ENCODE measurements at places on chromosomes 13 and 19.

DNA sequence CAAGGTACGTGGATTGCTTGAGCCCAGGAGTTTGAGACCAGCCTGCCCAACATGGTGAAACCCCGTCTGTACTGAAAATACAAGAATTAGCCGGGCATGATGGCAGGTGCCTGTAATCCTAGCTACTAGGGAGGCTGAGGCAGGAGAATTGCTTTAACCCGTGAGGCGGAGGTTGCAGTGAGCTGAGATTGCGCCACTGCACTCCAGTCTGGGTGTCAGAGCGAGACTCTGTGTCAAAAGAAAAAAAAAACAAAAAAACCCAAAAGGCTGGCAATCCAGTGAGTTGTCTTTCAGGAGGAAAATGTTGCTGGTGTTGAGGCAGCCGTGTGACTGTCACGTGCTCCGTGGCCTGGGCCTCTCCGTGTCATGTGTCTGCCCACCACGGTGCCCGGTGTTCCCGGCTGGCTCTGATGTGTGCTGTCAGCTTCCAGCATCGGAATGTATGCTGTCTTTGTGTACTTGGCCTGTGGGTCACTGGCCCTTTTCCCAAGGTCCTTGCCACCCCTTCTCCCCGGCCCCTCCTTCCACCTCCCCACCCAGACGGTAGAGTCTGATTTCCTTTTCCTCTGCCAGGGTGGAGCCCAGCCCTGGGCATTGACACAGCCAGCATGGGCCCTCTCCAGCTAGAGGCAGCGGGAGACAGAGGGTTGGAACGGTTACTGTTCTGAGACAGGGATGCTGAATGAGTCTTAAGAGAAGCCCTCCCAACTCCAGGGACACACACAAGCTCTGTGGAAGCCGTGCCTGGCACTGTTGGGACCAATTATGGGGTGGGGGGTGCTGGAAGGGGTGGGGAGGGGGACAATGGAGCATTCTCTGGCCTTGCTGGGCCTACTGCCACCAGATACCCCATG is 7.2 kb upstream of the TUBB4A start:
- DNase-seq: no peak

DNA sequence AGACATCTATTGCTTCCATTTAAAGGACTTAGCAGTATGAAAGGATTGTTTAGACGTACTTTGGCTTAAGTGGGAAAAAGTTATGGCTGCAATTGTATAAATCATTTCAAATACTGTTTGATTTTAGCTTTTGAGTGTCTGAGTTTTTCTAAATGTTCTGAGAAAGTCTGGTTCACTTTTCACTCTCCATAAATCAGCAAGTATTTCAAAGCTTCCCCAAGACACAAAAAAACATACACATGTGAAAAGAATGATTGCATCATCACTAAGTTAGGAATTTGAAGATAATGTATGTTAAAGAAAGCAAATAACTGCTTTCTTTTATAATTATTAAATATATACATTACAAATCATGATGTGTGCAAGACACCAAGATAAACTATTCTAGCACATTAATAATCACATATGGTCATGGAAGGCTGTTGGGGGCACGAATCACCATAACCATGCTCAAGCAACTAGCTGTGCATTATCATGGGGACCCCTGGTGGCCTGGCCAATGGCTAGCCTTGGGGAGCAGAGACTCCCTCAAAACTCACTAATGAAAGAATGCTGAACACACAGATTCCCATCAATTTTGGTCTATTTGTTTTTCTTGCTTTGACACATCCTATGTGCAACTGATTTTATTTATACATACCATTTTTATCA is 111.1 kb downstream of the MIPEP start:
- no peak for DNase-seq

- DNase-seq: no peak
Measured at GRCh38 chr19:5024282-5024681, 55.4 kb downstream of the KDM4B start.

- DNase-seq: no peak
Measured at GRCh38 chr13:105474983-105475610, 1060.4 kb downstream of the EFNB2 start.

DNA sequence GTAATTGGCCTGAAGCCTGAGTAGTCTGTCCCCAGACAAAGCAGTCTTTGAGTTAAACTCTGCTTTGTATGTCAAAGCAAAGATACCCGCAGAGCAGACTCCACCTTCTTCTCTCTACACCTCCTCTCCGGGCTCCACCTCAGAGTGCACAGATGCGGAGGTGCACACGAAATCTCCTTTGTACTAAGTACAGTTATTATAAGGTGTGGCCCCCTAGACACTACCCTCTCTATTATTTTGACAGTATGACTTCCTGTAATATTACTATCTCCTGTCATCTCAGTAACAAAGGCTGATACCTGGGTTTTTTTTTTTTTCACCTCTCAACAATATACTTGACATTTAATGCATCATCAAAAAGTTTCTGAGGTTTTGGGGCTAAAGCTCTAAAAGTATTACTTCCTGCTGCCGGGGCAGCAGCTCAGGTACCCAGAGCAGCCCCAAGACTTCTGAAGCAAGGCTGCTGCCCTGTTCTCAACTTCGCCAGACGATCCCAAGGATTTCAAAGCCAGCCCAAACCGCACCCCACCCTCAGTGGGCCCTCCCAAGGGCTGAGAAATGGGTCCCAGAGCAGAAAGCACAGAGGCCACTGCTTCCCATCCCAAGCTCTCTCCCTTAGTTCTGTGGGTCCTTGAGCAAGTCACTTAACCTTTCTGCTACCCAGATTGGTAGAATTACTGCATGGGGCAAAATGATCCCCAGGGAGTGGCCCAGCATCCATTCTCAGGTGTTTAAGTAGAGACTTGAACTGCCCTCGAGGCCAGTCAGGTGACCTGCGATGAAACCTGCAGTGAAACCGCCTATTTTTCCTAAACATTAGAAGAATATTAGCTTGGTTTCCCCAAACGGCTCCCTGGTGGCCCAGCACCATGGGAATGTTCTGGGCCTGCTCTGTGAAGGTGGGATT is 180.6 kb downstream of the FOXO1 start:
- DNase-seq: no peak

DNA sequence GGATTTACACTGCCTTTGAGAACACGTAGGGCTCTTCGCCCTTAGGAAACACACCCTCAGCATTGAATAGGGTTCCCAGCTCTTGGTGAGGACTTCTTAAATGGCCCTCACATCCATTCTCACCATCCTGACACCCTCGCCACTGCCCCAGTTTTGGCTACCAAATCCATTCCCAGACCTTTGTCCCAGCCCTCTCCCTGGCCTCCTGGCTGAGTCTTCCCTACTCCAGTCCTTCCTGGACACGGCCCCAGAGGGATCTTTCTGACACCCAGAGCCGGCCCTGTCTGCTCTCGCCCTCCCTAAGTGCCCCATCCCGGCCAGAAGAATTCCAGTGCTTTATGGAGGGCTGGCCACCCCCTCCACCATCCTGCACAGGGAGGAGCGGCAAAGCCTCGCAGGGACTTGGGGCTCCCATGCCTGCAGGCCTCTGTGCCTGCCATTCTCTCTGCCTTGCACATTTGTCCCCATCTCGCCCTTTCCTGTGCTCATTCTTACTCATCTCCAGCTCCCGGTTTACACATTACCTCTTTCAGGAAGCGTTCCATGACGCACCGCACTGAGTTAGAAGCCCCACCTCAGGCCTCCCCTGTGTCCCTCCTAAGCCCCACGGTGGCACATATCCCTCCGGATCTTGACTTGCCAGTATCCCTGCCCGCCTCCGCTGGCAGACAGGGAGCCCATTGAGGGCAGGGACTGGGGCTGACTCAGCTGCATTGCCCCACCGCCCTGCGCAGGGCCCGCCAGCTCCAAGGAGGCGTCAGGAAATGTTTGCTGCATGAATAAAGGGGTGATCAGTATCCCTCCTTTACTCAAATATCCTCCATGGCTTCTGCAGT is 11.0 kb upstream of the KLK14 start:
- DNase-seq: no peak

- no peak for DNase-seq
Measured at GRCh38 chr13:95833719-95834118, 156.8 kb downstream of the DNAJC3 start.
